ENCODE measurements at places on chromosomes 12 and 14.

GRCh38 chr12:1355396-1355795 lies 239.0 kb downstream of the FBXL14 start:
- DNase-seq = no peak

GRCh38 chr12:38689704-38690103 lies 215.7 kb downstream of the CPNE8 start:
- peak; percentile 33 for DNase-seq

DNA sequence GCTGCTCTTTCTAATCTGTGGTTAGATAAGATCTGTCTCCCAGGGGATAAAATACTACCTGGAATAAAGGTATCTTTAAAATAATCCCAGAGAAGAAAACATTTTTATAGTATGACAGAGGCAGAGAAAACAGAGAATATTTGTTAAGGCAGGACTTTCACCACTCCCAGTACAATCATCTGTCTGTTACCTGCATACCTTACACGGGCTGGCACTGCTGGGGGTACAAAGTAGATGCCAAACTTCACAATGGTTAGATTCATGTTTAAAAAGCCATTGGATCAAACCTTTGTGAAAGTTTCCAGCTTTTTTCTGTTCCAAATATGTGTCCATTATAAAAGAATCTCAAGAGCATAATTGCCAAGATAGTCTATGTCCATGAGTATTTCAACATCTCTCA lies 273.6 kb upstream of the BTG1 start:
- DNase-seq = no peak

GRCh38 chr12:89862511-89863445 lies 154.1 kb upstream of the ATP2B1 start:
- DNase-seq = no peak

- DNase-seq = no peak
These were observed 17.5 kb upstream of the BEGAIN start for GRCh38 chr14:100604709-100605108.

DNA sequence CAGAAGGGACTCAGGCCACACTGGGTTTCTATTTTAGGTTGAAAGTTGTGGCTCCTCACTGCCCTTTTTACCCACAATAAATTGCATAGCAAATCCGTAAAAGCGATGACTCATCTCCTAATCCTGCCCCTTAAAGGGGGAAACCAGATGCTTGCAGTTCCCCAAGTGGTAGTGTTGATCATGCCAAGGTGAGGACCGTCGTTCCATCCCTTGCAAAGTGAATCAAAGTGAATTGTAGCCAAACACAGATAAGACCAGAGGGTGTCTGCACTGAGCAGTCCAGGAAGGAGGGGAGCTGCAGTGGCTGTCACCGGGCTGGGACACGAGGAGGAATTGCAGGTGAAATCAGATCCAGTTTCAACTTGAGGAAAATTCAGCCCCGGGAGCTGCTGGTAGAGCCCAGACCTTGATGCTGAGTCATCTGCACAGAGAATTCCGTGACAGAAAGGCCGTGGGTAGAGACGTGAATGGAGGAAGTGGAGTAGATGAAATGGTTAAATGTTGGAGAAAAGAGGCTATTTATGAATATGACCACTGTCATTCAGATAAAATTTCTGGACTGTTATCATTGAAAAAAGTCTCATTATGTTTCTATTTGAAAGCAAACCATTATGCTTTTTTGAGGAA lies 44.2 kb upstream of the MMP17 start:
- peak; percentile 37 for DNase-seq
